ENCODE measurements at places on chromosomes 7 and 10. TPM values are rescaled to one million over a fixed set of nuclear protein-coding genes. Genes with fewer than 3 reads are reported as not detected.
A peak's percentile ranks its signal among the peaks of the same experiment; 100 is the strongest.

- no peak for DNase-seq
Measured at GRCh38 chr7:7918736-7919448, 49.7 kb upstream of the GLCCI1 start.

GRCh38 chr10:105262666-105263065 lies 621.6 kb downstream of the SORCS3 start:
- DNase-seq: no peak

- DNase-seq: no peak
Measured at GRCh38 chr10:129962031-129962871, 1.8 kb downstream of the EBF3 start.

- DNase-seq: peak; percentile 87
Measured at GRCh38 chr10:27319752-27320431, 79.3 kb upstream of the ACBD5 start.

DNA sequence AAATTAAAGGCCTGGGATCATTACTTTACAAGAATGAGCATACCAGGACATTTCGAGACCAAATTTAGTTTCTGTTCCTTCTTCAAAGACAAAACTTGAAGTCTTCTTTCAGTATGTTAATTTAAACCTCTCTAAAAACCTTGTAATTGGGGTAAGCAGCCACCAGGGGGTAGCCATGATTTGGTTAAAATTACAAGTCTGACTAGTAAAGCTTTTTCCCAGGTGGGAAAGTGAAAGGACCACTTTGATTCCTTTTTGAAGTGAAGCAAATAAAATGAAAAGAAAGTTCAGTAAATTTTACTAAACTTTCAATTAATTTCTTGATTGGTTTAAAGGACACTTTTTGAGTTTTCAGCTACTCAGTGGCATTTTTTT lies 294.3 kb downstream of the BBS9 start:
- no peak for DNase-seq

The GALNT17 gene
- 7.8 TPM for polyA plus RNA-seq

DNA sequence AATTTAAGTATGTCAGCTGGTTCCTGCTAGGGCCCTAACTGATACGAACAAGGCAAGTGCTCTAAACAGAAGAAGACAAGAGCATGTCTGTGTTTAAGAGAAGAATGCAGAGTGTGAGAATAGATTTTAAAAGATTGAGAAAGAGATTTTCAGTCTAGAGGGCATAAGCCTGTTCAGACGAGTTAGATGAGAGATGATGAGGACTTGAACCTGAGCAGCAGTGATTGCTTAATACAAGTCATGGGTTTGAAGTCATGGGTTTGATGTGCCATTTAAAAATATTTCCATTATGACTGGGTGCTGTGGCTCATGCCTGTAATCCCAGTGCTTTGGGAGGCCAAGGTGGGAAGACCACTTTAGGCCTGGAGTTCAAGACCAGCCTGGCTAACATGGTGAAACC lies 108.9 kb upstream of the PLXDC2 start:
- no peak for DNase-seq

The MEOX2 gene
- 7.3 TPM for polyA plus RNA-seq

The CYP2C8 gene
- polyA plus RNA-seq: 0.11 TPM

DNA sequence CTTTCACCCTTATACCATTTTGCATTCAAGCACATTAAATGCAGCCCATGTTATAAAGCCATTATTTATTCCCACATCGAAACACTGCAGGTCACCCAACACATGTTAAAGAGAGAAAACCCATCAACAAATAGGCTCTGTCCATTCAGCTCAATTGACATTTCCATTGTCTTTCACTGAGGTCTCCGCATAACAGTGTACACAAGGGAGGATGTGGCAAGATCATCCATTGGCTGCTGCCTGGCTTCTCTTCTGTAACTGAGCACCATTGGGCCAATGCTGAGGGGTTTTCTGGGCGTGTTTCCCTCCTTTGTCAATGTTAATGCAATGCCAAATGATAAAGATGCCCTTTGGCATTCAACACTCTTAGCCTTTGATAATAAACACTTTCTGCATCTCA lies 278.1 kb upstream of the SP4 start:
- DNase-seq: no peak

DNA sequence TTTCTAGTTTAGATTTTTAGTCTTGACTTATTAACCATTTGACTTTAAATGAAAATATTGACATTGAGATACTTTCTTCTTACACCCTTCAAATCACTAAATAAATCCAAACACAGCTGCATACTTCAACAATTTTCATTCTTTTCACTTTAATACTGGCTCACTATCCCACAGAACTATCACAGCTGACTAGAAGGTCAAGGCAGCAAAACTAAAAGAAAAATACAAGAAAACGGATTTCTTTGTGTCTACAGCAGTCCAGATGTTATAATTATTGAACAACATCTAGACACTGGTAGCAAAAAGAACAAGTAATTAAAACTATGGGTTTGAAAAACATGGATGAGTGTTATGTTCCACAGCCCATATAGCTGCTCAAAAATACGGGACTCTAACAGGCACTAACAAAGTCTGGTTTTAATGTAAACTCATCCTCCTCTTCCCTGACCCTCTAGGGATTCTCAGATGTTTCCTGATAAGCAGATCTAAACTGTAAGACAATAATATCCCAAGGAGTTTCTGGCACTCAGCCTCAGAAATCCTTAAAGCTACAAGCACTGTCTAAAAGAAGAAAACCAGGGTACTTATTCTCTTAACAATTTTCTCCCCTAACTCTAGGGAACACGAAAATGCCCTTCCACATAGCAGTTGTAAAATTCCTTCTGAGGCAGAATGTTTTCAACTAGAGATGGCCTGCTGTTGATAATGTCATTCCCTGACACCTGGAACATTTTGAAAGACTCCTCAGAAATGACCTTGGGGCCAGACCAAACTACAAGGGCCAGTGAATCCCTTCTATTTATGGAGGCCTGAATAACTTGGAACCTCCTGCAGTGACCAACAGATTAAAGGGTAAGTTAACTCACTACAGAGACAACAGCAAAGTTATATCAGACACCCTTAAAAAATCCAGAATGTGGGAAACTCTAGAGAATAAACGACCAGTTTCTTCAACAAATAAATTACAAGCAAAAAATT lies 12.8 kb downstream of the DNMBP start:
- no peak for DNase-seq

GRCh38 chr7:74617180-74617744 lies 40.3 kb upstream of the GTF2I start:
- no peak for DNase-seq

The CRHR2 gene
- 0.45 TPM for polyA plus RNA-seq

The SPDYE11 gene
- not detected for polyA plus RNA-seq

GRCh38 chr10:3226960-3227744 lies 54.6 kb upstream of the PITRM1 start:
- no peak for DNase-seq

DNA sequence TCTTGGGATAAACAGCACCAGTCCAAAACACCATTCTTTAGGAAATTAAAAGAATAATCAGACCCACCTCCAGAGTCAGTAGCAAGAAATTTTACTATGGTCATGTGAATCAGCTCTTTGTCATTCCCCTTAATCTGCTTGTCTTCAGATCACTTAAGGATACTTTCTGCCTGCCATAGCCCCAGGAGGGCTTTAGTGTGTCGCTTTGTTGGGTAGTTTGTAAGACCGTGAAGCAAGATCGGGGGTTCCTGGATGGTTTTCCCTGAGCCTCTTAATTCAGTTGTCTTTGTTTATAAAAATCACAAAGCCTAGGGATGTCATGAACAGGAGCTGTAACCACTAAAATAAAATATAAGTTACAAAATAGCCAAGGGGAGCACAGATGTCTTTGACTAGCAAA lies 223.6 kb downstream of the RELN start:
- no peak for DNase-seq

GRCh38 chr7:128042012-128042411 lies 10.8 kb upstream of the LRRC4 start:
- no peak for DNase-seq

DNA sequence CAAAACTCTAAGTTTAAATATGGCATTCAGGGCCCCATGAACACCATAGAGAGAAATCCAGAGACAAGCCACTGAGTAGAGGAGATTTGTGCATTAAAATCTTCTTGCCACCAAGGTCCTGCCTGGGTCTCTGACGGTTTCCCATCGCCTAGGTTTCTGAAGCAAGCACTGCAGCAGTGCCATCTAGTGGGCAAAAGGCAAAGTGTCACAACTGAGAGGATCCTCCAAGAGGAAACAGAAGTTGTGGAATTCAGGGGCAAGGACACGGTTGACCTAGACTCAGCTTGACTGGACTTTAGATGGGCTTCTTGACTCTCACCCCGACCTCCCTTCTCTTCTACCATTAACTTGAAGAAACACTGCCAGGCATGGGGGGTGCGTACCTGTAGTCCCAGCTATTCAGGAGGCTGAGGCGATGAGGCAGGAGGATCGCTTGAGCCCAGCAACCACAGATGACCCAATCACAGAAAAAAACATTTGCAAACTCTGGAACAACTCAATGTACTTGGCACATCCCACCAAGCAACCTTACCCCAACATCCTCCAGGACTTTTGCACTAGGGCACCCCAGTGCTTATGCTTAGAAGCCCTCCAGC lies 604.1 kb downstream of the GALNT17 start:
- no peak for DNase-seq

The NKX1-2 gene
- polyA plus RNA-seq: not detected

- DNase-seq: no peak
Measured at GRCh38 chr7:85237721-85238120, 50.9 kb upstream of the SEMA3D start.

GRCh38 chr7:33981671-33982424 lies 76.5 kb downstream of the BMPER start:
- DNase-seq: no peak

DNA sequence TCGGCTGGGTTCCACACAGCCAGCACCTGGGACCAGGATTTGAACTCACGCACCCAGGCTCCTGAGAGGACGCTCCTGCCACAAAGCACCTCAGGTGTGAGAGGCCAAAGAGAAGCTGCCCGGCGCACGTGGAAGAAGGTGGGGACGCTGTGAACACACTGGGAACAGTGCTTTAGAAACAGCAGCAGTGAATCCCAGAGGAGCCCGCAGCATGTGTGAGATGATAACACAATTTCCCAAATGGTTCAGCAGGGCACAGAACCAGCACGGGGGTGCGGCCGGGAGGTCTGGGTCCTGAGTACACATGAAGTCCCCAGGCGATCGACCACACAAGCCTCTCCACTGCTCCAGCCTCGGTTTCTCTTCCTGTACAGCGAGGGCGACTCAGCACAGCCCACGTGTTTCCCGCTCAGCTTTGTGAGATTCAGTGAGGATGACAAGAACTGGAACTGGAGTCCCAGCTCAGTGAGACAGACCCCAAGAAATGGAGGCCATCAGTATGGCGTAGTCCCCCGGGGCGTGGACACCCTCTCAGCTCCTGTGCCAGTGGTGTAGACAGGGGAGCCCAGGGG lies 188.3 kb downstream of the MAD1L1 start:
- DNase-seq: peak; percentile 35

- no peak for DNase-seq
Measured at GRCh38 chr7:24133691-24134090, 150.3 kb upstream of the NPY start.

DNA sequence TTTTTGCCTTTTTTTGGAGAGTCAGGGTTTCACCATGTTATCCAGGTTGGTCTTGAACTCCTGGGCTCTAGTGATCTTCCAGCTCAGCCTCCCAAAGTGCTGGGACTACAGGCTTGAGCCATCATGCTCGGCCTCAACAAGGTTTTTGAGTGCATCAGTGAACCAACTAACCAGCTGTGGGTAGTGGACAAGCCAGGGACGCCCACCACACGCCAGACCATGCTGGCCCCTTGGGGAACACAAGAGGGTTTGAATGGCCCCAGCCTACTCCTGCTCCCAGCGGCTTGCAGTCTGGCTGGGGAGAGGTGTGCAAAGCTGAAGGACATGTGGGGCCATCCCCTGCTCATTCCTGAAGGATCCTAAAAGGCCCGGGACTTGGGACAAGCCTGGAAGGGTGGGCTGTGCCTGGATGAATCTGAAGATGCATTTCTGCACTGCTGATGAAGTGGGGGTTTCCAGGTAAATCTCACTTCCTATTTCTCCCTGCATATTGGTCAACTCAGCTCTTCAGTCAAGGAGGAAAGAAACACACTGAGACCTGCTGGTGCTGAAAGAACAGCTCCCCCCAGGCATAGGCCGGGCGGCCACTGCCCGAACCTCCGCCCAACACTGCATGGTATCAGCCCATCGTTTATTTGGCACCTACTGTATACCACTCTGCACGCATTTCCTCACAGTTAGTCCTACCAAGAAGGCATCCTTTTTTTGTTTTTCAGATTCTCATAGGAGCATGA lies 6.9 kb downstream of the MMD2 start:
- DNase-seq: no peak

GRCh38 chr10:6195376-6195775 lies 7.4 kb upstream of the PFKFB3 start:
- no peak for DNase-seq

GRCh38 chr10:93062514-93063143 lies 2.0 kb downstream of the CYP26C1 start:
- DNase-seq: no peak

DNA sequence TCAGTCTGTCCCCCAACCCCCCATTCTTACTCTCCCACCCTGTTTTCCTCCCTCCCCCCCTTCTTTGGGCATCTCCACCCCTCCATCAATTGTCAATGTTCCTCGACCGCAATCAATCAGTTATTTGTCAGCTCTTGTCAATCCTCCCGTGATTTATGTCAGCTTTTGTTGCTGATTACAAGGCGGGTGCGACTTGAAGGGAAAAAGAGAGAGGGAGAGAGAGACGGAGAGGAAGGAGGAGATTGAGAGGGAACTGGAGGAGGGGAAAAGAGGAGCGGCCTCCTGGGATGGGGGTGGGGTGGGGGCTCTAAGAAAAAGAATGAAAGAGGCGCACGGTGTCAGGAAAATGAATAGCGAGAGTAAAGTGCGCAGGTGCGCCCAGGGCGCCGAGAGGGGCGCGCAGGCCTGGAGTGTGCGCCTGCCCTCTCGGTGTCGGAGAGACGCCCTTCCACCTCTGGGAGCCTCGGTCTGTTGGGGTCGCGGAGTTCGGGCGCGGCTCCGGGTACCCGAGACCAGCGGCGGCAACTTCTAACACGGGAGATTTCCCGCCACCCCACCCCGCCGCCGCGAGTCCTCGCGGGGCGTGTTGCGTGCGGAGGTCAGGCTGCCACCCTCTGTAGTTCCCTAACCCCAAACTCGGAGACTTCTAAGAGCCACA lies 1.1 kb upstream of the ZNF503 start:
- DNase-seq: peak; percentile 77

- DNase-seq: no peak
Measured at GRCh38 chr10:61272781-61273180, 180.4 kb downstream of the TMEM26 start.

- no peak for DNase-seq
Measured at GRCh38 chr7:36456138-36456537, 66.5 kb downstream of the ANLN start.

DNA sequence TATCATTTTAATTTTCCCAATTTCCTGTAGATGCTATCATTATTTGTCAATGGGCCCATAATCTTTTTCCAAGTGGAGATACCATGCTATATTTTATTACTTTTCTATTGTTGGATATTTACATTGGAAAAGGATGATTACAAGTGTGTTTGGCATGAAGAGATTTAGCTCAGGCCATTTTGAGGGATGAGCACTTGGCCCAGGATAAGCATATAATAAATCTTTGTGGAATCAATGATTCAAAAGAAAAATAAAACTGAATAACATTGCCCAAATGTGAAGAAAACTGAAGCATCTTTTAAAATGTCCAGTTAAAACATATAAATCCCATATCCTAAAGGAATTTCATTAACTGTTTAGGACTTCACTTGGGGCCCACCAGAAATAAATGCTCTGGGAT lies 260.9 kb upstream of the BMPER start:
- no peak for DNase-seq

Data from right cardiac atrium (tissue), 5 donors.